Sciatic nerve (tissue), 2 donors: ENCODE measurements at places on chromosomes 1 and 21.
A peak's percentile ranks its signal among the peaks of the same experiment; 100 is the strongest.

DNA sequence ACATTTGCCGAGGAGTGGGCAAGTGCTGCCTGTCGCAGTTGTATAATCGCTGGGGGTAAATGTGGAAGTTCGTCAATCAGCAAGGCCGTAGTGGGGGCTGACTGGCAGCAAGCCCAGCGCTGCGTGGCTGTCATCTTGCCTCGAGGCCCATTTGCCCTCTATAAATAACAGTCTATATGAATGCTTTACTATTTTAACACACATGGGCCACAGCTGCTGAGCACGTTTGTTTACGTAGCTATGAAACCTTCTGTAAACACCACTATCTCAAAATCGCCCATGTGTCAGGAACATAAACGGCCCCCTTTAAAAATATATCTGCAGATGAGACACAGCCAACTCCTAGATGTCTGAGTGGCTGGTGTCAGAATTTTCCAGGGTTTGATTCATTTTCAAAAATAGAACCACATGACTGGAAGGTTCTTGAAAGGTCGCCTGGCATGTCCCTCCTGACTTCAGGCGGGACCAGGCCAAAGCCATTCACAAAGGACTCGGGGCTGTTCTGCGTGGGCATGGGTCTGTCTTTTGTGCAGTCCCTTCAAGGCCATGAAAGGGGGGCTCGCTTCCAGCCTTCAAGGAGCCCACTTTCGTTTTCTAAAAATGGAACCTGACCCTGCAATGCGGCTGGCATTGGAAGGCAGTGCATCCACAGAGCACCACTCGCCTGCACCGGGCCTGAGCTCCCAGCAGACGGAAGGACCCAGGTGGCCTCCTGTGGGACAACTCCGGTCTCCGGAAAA lies 205.5 kb downstream of the KCNJ6 start:
- DNase-seq: no peak

DNA sequence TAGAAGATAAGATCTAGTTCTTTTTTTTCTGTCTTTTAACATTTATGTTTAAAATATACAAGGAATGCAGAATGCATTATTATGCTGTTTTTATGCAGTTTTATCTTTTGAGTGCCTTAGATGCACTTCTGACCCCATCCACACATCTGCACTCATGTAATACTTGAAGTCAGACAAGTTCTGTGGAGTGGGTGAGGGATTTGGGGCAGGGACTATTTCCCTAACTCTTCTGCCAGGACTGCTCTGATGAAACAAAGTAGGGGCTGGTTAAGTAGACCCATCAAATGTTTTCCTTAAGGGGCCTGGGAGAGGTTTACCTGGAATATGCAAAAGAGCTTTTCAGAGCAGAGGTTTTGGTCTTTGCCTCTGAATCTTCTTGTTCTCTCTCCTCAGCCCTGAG lies 11.4 kb downstream of the TRNAU1AP start:
- DNase-seq: no peak

DNA sequence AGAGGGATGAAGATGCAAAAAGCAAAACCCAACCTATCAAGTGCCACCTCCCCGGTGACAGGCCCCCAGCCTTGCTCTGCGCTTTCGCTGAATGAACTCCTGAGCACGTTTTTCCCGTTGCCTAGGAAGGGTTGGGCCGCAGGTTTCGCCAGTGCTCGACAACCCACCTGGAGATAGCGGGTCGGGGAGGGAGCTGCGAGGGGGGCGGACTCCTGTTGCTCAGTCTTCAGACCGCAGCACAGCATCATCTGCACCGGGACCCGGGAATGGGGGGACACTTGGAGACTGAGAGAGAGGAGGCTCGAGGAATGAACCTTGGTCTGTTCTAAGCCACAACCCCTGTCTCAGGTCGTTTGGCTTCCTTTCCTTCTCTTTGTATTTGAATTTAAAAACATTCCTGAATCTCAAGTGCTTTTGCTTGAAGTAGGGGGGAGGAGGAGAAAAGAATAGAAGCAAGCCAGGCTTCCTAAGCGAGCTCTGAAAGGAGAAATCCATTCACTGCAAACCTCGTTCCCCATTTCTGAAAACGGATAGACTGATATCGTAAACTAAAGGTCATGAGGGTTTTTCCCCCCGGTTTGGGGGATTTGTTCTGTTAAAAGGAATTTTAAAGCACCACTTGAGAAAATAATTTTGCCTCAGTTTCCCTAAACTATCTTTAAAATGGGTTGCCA lies 1.2 kb downstream of the AK5 start:
- peak; percentile 55 for DNase-seq

DNA sequence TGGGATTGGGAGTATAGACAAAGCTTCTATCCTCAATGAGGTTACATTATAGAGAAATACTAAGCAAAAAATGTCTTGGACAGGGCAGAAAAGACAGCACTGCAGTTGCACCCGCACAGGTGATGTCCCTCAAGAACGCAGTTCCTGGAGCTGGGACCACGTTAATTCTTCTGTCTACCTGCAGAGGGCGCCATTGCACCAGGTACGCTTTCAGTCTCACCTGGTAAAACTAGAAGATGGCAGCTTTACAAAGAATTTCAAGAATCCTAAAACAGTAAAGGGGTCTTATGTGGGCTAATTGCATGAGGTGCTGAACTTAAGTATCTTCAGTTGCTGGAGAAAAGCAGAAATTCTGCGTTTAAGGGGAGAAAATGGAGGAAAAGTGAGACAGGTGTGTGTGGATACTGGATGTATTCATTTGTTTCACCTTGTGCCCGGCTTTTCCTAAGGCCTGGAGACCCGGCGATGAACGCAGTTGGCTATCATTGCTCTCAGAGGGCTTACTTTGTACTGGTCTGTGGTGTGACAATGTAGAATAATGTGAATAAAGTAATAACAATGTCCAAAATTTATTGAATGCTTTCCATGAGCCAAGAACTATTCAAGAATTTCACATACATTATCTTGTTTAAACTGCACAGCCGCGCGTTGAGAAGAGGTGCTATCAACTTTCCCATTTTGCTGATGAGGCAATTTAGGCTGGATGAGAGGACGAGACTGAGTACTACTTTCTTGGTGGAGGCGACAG lies 276.3 kb upstream of the GREM2 start:
- no peak for DNase-seq

- DNase-seq: peak; percentile 65
These were observed 550.2 kb downstream of the USP25 start for GRCh38 chr21:16279731-16280581.

GRCh38 chr21:39111931-39112550 lies 71.2 kb downstream of the PSMG1 start:
- no peak for DNase-seq

DNA sequence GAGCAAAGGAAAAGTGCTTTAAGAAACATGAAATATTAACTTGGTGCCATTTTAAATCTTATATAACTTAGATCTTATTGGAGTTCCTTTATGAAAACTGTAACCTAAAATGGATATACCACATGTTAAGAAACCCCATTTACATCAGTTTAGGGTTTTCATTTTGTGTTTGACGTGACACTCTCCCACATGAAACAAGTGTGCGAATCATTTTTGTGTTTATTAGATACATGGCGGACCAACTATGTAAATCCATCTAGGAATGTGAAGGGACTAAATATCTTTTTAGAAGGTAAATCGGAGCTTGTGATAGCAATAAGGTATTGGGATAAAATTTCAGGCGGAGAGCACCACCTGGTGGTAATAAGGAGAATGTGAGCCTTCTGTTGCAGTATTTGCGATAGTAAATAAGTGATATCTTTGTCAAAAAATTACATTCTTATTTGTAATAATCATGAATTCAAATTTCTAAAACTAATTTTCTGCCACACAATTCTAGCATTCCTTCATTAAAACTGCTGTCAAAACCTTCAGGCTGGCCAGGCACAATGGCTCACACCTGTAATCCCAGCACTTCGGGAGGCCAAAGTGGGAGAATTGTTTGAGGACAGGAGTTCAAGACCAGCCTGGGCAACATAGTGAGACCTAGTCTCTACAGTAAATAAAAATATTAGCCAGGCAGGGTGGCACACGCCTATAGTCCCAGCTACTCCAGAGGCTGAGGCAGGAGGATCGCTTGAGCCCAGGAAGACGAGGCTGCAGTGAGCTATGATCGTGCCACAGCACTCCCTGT lies 31.3 kb downstream of the SMAP2 start:
- DNase-seq: no peak

DNA sequence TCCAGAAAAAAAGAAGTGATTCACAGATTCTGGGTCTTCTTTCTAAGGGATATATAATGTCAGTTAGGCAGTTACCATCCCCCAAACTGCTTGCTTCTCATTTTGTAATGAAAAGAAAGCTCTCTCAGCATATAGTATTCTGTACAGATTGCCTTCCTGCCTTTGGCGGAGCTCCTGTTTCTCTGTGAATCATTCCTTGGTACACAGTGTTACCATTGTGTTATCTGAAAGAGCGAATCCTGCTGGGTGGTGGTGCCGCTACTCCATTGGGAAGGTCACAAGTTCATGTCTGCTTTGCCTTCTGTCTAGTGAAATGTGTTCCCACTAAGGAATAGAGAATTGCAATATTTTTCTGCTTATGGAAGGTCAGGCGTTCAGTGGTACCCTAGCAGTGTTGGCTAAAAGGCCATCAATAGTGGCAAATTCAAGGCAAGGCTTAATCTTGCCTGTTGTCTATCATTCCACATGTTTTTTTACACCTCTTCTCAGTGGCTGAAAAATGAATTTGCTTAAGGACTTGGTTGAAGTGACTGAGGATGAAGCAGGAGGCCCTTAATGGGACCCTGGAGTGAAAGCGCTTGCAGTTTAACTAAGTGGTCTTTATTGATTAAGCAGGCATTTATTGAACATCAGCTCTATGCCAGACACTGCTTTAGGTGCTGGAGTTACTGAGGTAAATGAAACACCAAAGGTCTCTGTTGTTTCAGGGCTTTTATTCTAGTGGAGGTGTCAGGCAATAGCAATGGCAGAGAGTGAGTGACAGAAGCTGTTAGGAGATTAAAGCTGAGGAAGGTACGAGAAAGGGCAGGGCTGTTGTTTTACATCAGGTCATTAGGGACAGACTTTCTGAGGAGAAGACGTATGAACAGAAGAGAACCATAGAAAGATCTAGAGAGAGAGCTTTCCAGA lies 186.7 kb downstream of the PDE4B start:
- no peak for DNase-seq

- no peak for DNase-seq
These were observed 54.9 kb downstream of the DPT start for GRCh38 chr1:168673974-168674683.

GRCh38 chr1:201606096-201606495 lies 67.2 kb downstream of the NAV1 start:
- DNase-seq: no peak

DNA sequence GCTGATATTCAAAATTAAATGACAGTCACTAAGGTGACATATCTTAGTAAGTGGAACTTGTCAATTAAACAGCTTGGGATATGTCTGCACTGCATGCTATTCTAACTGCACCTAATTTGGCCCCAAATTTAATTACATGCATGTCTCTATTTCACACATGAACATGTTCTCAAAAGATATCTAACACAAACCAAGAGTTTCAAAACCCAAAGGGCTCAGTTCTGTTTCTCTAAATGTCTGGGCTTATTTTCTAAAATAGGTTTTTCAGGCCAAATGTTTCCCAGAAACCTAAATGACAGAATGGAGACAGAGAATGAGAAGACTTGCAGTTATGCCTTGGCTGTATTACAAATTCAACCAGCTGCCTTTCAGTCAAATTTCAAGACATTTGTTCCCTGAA lies 11.3 kb downstream of the RAB29 start:
- no peak for DNase-seq

DNA sequence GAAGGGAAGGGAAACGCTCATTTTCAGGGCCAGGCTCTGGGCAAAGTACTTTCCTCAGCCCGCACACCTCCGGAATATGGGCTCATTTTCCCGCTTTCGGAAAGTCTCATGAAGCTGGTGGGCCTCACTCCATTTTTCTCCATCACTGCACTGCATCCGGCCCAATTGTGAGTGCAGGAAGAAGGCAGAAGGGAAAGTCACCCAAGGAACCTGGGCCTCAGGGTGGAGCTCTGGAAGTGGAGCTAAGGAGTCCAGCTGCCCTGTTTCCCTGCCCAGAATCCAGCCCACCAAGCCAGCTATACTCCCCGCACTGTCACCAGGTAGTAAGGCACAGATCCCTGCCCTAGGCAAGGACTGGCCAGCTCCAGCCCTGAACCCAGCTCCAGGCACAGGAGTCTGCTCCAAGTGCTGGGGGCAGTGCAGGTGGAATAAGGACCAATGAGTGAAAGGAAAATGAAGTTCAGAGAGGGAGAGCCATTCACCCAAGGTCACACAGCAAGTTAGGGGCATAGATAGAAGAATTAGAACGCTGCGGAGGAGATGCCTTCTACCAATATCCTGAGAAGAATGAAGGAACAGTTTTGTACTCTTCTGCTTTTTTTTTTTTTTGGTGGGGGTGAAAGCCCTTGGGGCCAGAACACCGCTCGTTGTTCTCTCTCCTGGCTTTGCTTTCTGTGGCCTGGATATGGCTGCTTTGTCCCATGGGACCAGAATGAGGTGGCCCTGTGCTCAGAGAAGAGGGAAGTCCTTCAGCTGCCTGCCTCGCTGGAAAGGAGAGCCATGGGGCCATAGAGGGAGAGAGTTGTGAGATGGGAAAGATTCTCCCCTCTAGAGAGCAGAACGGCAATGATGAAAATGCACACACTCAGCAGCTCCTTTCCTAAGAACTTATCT lies 10.0 kb downstream of the LRP8 start:
- DNase-seq: no peak

GRCh38 chr1:99170516-99170915 lies 93.8 kb upstream of the PLPPR4 start:
- no peak for DNase-seq

DNA sequence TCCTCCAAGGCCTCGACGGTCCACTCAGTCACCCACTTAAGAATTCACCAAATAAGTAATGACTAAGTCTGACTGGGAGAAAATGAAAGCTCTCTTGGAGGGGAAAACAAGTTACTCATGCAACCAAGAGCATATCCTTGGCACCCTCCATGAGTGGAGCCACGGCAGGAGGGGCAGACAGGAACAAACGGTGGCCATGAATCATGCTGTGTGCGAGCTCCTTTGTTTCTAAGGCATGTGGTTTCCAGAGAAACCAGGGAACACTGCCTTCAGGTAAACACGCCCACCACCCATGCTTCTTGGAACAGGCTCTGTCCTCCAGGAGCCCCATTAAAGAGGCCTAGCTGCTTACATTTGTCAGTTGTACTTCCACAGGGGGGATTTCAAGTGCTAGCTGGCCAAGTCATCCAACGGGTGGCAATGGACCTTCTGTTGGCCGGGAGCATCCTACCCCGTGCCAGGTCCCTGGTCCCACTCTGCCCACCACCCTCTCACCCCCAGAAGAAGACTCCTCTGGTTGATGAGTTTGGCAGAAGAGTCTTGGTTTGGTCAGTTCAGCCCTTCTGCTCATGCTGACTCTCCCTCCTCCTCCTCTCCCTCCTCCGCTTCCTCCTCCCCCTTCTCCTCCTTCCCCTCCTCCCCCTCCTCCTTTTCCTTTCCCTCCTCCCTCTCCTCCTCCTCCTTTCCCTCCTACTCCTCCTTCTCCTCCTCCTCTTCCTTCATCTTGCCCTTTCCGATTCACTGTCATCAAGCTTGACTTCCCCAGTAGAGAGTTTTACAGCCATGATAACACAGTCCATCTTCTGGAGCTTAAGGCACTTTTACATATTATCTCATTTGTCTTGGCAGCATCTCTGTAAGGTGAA lies 107.6 kb downstream of the CCDC185 start:
- no peak for DNase-seq
